ENCODE measurements at places on chromosomes 12 and 14.

DNA sequence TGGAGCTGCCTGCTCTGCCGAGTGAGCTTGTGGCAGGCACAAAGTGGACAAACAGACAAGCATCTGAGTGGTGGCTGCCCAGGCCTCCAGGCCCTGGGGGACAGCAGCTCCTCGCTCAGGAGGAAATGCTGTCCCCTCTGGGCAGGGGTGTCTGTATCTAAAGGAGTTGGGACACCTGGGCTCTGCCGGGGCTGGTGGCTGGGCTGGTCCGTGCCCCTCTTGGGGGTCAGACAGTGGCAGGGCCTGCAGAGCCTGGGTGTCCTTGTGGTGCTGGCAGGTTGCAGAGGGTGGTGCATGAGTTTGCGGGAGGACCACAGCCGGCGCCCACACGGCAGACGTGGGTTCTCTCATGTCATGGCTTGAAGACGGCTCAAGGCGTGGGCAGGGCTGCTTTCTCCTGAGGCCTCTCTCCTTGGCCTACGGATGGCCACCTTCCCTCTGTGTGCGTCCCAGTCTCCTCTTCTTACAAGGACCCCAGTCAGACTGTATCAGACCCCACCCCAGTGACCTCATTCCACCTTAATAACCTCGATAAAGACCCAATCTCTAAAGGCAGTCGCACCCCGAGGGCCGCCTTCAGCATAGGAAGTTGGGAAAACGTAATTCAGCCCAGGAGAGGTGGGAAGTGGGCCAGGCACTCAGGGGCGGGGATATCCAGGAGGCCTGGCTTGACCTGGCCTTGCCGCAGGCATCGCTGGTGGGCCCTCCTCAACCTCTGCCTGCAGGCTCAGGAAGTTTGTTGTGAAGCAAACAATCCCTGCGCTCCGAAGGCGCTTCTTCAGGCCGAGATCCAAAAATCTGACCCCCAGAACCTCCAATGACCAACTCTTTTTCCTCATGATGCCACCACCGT is 110.0 kb downstream of the KIF26A start:
- DNase-seq, result no peak

- DNase-seq, result no peak
Observed at GRCh38 chr14:73428353-73428824, 30.0 kb downstream of the NUMB start.

GRCh38 chr12:128268379-128268995 is 1.5 kb downstream of the TMEM132C start:
- no peak for DNase-seq

GRCh38 chr12:71183018-71183417 is 25.2 kb upstream of the TSPAN8 start:
- no peak for DNase-seq

DNA sequence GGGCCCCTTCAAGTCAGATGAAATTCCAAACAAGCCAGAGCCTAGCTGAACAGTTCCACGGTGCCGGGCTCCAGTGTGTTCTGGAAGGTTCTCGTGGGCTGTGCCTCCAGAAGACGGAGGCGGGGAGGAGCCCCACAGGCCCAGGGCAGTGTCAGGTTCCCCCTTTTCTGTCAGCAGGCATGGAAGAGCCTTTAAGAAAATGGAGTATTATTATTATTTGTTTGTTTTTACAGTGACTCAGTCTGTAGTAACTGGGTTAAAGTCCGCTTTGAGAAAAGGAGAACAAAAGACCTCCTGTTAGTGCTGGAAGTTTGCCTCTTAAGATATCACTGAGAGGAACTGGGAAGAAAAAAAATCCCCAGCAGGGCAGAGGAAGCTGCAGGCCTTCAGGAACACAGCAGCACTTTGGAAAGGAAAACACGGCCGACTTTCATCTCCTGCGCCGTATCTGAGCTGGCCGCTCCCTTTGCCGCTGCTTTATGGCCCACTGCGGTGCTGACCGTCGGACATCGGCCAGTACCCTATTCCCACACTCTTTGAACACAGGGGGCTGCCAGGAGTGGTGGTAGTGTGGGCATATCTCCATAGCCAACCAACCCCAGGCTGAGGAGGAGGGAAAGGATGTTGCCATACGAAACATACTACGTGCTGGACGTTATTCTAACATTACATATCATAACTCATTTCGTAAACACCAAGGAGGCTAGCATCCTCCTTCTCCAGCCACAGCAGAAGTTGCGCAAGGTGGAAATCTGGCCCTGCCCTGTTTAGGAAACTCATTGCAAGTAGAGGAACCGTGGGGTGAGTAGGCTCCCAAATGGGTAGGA is 194.0 kb downstream of the ZFP36L1 start:
- DNase-seq, result no peak

DNA sequence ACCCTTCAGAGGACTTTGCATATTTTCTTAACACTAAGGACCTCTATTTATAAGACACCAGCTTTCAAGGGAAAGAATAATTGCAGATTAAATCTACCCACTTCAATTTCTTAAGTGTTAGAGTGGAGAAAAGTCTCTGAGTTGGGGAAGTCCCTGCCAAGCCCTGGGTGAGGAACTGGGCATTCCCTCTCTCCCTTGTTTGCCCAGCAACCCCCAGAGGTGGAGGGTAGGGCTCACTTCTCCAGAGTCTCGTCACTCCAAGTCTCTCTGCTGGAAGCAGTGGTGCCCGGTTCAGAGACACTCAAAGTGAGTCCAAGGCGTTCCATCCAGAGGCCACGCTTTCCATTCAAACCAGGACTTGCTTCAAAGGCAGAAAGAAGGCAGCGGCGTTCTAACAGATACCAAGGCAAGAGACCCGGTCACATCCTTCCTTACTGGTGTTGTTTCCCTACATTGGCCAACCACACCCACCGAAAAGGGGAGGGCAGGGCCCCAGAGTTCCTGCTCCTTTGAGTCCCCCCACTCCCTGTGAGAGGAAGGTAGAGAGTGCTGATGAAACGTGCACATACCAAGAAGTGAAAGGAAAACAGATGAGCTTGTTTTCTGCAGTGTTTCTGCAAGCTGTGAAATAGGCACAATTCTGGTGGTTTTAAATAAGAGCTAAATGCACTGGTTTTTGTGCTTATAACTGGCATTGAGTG is 6.1 kb upstream of the BDKRB2 start:
- DNase-seq, result no peak

DNA sequence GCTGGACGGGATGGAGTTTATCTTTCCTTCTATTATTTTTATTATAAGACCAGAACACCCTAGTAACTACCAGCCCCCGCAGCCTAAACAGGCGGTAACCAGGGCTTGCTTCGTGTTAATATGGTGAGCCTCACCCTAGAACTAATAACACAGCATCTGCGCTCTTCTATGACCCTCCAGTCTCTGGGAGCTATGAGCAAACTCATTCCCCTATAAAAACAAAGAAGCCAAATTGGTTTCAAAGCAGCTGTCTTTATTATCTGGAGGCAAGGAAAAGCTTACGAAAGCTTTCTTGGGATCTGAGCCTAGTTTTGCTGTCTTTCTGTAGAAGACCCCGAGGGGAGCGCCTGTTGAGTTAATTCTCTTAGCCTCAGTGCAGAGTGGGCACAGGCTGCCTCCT is 85.0 kb downstream of the TBX5 start:
- DNase-seq, result no peak

DNA sequence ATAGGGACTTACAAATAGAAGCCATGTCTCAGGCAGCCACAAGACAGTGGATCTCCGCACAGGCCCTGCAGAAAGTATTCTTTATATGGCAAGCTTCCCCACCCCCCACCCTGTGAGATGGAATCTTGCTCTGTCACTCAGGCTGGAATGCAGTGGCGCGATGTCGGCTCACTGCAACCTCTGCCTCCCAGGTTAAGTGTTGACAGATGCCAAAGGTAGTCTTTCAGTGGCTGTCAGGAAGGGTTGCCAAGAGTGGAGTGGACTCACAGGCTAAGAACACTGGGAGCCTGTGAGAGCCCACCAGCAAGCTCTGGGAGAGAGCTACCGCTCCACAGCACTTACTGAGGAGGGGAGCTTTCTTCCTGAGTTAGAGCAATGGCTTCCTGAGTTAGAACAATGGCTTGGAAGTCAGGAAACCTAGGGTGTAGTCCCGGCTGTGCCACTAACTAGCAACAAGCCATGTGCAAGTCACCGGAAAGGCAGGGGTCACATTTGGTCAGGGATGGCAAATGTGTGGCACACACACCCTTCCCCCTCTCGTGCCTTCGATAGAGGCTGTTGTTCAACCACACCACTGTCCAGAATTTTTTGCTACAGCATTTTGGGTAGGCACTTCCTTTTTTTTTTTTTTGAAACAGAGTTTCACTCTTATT is 2.6 kb downstream of the RNASE1 start:
- DNase-seq, result no peak

DNA sequence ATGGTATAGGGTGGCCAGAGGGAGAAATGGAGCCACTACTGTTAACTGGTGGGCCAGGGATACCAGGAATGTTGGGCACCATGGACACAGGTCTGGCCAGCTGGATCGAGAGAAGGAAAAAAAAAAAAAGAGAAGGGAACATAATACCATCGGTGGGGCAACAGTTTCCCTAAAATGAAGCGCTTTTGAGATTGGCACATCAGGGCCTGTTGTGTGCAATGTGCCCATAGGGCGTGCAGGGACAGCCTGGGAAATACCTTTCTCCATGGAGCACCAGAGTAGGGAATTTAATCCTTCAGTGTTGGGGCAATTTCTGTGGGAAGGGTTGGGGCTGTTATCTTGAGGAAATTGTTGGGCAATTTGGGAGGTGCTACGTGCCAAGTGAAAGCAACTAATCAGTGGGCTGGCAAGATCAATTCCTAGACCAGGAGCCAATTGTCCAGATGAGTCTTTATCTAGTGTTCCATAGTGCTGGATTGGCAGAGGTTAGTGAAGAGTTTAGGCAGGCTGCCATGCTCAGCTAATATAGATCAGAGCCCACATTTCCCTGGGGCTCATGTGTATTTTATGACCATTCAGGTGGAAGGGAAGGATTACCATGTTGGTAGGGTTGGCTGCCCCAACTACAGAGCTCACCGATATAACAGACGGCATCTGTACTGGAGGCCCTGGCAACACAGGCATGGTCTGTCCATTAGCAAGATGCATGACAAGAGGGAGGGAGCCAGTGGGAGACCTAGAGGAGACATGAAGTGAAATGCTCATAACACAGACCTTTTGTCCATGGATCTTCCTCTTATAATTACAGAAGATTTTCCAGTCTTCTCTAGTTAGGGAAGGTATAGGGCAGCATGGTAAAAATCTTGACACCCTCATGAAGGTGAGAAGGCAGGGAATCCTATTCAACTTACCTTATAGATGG is 25.5 kb upstream of the NPFF start:
- no peak for DNase-seq

- no peak for DNase-seq
Observed at GRCh38 chr14:101098641-101099040, 195.1 kb upstream of the RTL1 start.

DNA sequence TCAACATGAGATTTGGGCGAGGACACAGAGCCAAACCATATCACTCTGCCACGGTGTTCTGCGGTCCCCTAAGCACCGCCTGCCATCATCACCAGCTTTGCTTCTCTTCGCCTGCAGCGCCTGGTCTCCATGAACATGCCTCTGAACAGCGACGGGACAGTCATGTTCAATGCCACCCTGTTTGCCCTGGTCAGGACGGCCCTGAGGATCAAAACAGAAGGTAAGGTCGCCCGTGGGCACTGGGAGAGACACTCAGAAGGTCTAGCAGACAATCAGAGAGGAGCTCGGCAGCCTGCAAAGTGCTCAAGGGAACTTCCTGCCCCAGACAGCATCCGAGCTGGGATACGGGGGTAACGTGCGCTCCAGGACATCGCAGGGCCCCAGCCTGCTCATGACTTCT is 126.0 kb upstream of the FKBP4 start:
- no peak for DNase-seq

- DNase-seq, result no peak
Observed at GRCh38 chr12:56941299-56942017, 7.2 kb upstream of the SDR9C7 start.

DNA sequence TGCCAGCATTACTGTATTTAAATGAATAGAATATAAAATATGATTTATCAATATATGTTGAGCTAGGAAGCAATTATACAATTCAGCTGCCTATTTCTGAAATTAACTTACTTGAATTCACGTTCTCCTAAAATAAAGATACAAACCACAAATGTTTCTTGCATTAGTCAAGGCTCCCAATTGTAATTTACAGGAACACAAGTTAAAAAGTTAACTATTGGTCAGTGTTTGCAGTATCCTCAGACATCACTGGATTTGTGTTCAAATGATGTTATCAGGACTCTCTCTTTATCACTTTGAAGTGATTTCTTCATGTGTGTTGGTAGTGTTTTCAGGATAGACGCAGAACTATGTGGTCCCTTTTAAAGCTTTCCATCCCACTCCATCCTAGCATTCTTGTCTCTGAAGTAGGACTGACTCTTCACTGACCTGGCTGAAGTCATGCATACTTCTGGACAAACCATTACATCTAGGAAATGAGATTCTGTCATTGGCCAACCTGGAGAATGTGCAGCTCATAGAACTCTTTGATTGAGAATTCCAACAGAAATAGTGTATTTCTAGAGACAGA is 156.1 kb downstream of the KICS2 start:
- no peak for DNase-seq

DNA sequence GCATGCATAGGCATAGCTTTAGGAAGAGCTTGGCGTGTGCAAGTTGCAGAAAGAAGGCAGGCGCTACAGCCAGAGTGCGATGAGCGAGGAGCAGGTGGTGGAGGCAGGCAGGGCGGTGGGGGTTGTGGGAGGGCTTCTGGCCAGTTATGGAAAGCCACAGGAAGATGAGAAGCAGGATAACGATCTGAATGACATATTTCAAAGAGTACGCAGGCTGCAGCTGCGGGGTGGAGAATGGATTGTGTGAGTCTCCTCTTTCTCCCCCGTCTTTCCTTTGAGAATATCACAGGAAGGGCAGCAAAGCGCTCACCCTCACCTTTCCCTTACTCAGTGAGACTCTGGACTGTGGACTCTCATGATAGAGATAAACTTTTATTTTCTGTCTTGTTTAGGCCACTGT is 48.7 kb upstream of the PLXNC1 start:
- DNase-seq, result no peak

GRCh38 chr14:47590767-47591495 is 84.5 kb downstream of the MDGA2 start:
- DNase-seq, result no peak

- DNase-seq, result peak; percentile 46
Observed at GRCh38 chr14:68978172-68978911, 760 bp downstream of the ACTN1 start.

- DNase-seq, result no peak
Observed at GRCh38 chr14:72305561-72305960, 373.3 kb downstream of the RGS6 start.

GRCh38 chr12:81359736-81360135 is 281.9 kb downstream of the ACSS3 start:
- no peak for DNase-seq

- DNase-seq, result no peak
Observed at GRCh38 chr12:124242529-124243065, 52.3 kb upstream of the RFLNA start.

DNA sequence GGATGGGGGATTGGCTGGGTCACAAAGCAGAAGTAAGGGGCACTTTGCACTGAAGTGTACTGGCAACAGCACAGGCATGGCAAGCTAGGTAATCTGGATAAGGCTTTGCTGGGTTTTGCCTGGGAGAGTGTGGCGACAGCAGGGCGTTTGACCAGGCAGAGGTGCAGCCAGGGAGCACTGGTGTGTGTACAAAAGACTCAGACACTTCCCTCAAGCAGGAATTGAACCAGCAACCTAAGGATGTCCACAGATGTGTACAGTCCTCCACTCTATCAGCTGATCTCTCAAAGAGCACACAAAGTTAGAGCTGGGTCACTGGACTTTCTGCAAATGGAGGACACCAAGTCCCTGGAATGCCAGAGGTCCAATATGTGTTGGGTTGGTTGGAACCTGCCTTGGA is 15.4 kb upstream of the RNASE4 start:
- no peak for DNase-seq
